ENCODE measurements at places on chromosomes 11 and 22.

DNA sequence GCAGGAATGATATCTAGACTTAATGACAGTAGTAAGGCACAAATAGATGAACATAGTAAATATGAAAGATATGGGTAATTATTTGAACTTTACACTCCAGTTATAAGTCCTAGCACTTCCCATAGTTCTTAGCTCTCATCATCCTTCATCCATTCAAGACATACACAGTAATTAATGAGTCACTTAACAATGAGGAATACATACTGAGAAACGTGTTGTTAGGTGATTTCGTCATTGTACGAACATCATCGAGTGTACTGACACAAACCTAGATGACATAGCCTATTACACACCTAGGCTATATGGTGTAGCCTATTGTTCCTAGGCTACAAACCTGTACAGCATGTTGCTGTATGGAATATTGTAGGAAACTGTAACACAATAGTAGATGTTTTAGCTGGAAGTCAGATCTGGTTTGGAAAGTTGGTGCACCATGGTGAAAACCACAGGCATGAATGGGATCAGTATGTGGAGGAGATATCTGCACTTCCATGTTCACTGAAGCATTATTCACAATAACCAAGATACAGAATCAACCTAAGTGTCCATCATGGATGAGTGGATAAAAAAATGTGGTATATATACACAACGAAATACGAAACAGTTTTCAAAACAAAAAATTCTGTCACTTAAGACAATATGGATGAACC lies 229.9 kb upstream of the PITPNB start:
- no peak for DNase-seq

- DNase-seq, result peak; percentile 57
These were observed 7.4 kb upstream of the CLMP start for GRCh38 chr11:123202155-123203151.

DNA sequence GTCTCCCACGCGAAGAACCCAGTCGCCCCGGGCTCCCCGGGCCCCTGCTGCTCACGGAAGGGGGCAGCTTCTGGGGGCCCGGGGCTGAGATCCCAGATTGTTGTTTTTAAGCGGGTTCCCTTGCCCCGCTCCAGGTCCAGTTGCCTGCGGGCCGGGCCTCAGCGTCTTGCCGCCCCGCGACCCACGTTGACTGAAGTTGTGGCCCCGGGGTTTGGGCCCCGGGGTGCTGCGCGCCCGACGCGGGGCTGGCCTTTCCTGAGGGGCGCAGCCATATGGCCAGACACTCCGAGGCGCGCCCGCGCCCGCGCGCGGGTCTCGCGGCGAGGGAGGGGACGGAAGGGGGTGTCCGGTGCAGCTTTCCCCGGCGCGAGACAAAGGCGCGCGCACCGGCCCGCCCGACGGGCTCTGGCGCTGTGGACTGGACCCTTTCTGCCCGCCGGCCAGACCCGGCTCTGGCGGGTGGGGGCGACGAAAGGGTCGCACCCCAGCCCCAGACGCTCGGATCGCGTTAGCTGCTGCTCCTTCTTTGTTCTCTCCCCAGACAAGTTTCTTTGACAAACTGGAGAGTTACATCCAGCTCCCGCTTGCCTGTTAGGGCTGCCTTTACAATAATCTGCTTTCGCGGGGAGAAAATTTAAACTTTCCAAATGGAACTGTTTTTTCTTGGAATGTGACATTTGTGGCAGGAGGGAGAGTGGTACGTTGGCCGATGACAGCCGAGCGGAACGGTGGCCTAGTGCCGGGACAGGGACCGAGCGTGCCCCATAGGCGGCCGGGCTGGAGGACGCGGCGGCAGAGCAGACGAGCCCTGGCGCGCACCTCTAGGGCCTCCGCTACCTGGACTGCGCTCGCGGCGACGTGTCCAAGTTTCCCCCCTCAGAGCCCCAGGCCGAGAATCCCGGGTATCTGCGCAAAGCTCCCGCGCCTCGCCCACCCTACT lies 716 bp downstream of the AMOTL1 start:
- DNase-seq, result peak; percentile 56

DNA sequence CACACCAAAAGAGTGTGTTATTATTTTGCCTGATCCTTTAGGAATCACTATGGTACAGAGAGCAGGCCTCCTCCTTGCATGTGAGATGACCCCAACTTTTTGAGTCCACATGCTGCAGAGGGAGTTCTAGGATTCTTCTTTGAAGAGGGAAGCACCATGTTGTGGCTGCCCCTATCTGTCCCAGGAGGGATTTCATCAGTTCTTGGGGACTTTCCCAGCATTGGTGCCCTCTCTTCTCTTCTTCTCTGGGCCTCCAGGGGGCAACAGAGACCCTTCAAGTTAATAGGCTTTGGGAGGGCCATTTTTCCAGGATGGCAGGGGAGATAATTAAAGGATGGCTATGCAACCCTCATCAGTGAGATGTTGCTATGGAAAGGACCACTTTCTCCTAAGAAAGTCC lies 3.6 kb downstream of the MMP1 start:
- peak; percentile 66 for DNase-seq

GRCh38 chr22:45216133-45217003 lies 24.3 kb downstream of the KIAA0930 start:
- peak; percentile 40 for DNase-seq

DNA sequence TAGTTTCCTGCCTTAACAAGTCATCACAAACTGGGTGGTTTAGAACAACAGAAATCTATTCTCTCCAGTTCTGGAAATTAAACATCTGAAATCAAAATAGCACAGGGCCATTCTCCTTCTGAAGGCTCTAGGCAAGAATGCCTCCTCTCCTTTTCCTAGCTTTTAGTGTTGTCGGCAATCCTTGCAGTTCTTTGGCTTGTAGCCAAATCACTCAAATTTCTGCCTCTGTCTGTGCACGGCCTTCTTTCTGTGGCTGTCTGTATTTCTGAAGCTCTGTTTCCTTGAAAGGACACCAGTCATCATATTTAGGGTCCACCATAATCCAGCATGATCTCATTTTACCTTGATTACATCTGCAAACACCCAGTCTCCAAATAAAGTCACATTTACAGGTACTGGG lies 795.5 kb downstream of the METTL15 start:
- peak; percentile 17 for DNase-seq

DNA sequence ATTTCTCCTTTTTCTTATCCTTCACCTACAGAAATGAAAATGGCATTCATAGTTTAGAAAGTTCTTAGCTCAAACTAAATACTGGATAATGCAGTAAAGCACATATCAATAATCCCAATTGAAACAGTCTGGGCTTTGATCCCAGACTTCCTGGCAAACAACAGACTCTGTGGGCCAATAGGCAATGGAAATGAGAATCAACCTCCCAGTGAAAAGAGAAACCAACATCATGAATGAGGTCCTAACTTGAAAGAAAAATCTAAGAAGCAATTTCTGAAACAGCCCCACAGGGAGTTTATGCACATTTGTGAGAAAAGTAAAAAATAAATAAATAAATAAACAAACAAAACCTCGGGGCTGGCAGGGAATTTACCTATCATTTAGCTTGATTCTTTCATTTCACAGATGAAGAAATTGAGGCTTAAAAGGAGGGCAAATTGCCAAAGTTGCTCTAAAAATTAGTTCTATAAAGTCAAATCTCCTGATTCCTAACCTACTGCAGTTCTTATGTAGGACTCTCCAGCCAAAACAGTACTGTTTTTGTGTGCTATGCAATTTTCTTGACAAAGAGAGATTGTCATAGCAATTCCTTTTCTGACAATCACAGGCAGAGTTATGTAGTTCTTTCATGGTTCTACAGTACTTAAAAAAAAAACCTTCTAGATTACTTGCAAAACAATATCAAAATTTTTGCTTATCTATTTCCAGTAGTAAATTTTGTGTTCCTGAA lies 265.8 kb downstream of the GRM5 start:
- no peak for DNase-seq

DNA sequence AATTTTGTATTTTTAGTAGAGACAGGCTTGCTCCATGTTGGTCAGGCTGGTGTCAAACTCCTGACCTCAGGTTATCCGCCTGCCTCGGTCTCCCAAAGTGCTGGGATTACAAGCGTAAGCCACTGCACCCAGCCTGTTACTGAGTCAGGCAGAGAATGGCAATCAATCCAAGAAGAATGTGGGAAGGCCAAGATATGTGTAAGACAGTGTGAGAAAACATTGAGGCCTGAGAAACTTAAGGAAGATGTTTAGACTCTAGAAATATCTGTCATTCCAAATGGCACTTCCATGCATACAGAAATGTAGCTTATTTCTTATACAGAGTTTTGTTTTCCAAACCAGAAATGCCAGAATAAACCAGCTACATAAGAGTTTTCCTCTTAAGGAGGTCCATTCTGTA lies 248.5 kb downstream of the ETS1 start:
- peak; percentile 80 for DNase-seq

DNA sequence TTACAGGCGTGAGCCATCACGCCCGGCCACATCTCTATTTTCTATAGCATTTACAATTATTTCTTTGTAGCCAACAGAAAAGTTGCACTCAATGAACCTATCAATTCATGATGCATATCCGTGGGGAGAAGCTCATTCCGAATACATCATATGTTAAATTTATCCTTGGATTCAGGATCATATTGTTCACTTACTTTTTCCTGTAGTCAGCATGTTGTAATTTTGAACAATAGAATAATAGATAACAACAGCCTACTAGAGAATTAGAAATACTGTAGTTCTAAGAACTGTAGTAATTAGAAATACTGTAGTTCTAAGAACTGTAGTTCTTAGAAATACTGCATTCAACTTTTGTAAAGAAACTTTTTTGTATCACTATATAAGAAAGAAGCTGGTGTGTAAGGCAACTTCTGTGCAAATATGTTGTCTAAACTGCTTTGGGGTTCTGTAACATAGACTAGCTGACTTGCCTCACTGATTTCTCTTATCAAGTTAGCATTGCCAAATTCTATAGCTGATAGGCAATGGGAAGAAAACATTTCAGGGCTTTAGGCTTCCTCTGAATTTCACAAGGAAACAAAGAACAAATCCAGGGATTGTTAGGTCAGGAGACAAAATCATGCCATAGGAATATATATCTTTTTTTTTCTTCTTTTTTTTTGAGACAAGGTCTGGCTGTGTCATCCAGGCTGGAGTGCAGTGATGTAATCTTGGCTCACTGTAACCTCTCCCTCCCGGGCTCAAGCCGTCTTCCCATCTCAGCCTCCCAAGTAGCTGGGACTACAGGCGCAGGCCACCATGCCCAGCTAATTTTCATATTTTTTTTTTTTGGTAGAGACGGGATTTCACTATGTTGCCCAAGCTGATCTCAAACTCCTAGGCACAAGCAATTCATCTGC lies 91.9 kb downstream of the CSTPP1 start:
- no peak for DNase-seq

DNA sequence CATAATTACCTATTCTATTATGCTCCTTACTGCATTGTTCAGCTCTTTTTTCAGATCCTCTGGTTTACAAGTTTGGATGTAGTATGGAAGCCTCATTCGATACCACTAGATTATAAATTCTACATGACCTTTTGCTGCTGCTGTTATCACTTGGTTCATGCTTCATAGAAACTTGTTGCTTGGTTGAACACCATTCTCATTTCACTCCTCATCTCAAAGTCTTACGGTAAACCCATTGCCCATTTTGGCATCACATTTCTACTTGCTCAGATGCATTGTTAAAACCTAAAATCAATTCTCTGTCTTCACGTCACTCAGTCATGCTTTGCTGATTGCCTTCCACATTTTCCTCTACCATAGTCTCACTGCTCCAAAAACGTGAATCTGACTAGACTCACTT lies 155.5 kb upstream of the DDI1 start:
- no peak for DNase-seq

- DNase-seq, result no peak
These were observed 605.7 kb downstream of the METTL15 start for GRCh38 chr11:28713850-28714249.

DNA sequence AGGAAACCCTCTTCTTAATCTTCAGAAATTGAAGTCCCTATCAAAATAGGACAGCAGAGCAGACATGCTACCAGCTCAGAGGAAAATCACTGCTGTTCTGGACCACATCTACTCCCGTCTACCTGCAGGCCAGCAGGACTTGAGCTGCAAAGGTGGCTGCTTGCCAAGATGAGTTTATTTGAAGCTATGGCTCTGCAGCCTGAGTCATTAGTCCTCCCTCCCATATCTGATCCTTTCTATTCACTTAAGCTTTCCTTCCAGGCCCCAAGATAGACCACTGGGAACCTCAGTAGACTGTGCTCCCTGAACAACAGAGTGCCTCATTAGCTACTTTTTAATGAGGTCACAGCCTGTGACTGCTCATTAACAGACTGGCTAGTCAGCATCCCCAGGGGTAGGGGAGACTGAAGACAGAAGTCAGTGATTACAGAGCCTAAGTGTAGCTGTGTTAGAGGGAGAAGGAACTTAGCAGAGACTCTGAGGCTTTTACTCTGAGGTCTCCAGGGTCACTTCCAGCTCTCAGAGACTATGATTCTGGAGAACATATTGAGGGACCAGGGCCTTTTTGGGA lies 6.8 kb upstream of the OR10A2 start:
- DNase-seq, result peak; percentile 63

DNA sequence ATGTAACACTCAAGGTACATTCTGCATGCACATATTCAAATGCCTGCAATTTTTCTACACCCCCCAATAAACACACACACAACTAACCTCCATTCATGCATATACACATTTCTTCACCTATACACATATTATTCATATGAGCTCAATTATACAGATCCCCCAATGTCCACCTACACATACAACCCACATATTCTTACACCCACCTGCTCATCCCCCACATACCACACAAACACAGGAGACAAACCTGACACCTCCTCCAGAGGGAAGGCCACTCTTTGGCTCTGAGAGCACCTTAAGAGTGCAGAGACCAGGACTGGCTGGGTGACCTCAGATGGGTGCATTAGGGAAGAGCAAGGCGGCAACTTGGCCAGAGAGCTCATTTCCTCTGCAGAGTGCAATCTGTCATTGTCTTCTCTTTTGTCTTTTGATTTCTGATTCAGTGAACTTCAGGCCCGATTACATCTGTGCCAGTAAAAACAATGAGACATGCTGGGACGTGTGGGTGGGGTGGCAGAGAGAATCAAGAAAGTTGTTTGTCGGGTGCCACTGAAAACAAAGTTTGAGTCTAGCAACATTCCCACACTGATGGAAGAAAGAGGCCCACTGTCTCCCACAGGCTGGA lies 208.4 kb downstream of the NXPE2 start:
- DNase-seq, result no peak

DNA sequence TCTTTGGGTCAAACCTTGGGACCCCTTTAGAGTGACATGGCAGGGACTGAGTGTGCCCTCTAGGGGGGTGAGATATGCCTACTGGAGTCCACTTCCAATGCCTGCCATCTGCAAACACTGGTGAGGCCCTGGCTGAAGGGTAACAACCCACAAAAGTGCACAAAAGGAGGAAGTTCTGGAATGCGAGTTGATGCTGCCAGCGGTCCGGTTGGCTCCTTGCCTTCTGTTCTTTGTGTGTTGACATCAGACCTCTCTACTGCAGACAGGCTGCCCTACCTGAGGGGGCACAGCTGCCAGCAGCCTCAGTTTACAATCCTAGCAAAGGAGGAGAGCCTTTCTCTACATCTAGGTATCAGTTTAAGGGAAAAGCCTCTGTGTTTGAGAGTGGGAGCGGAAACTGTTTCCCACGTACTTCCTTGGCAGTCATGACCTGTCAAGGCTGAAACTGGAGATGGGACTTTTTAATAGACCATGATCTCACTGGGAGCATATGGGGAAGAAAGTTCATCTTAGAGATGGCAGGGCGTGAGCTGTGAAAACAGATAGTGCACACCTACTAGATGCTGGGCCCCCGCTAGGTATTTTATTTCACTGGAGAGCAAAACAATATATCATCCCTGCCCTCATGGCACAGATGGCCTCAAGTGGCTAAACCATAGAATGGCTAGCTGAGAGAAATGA lies 27.2 kb downstream of the BMAL1 start:
- no peak for DNase-seq

- no peak for DNase-seq
These were observed 9.3 kb upstream of the ADORA2A start for GRCh38 chr22:24417901-24418641.

- no peak for DNase-seq
These were observed 273.8 kb upstream of the ZC3H12C start for GRCh38 chr11:109819410-109819809.

All from EH (cell line).